ENCODE measurements at places on chromosomes 3 and 15. TPM values are rescaled to one million over a fixed set of nuclear protein-coding genes. Genes with fewer than 3 reads are reported as not detected.

The PYGO1 gene
- total RNA-seq, result 1.4 TPM

The CLDN18 gene
- total RNA-seq, result not detected

The FGF7 gene
- under 0.01 TPM for total RNA-seq

The CTDSPL gene
- 61.4 TPM for total RNA-seq

The MKRN3 gene
- not detected for total RNA-seq

The ZNF501 gene
- 2.8 TPM for total RNA-seq

The TEX55 gene
- not detected for total RNA-seq

The CLDN16 gene
- 1.3 TPM for total RNA-seq

The P2RY13 gene
- total RNA-seq, result not detected

The RPL15 gene
- total RNA-seq, result 3,297 TPM

The TJP1 gene
- 56.7 TPM for total RNA-seq

The ZBTB47 gene
- 16.9 TPM for total RNA-seq

The CHRFAM7A gene
- total RNA-seq, result not detected

The ZNF662 gene
- 0.96 TPM for total RNA-seq

The PAQR5 gene
- 14.5 TPM for total RNA-seq

The UROC1 gene
- total RNA-seq, result not detected

The PLA2G4D gene
- under 0.01 TPM for total RNA-seq

The TMC3 gene
- total RNA-seq, result not detected

The PPP2R3A gene
- 7.2 TPM for total RNA-seq

The STAC gene
- total RNA-seq, result 7.7 TPM

The ZBTB11 gene
- 33.9 TPM for total RNA-seq

The KNG1 gene
- total RNA-seq, result not detected

Data from tracheal epithelial cell (primary cell).